ENCODE measurements at places on chromosomes 12 and 14.
A peak's percentile ranks its signal among the peaks of the same experiment; 100 is the strongest.

GRCh38 chr12:29980304-29980703 lies 196.6 kb upstream of the TMTC1 start:
- no peak for DNase-seq

DNA sequence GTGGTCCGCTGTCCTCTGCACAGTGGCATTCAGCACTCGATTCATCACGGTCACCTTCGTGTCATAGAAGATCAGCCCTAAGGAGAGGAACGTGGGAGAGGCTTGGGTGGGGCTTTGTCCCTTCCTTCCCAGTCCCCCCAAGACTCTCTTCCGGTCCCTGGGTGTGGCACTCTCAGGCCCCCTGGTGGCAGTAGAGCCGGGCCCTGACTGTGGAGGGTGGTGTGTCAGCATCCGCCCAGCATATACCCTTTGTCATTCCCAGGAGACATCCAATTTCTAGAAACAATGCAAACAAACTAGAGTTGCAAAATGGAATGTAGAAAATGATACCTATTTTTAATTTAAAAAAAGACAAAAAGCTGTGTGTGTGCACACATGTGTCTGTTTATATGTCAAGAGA lies 45.0 kb downstream of the TRAFD1 start:
- peak; percentile 65 for DNase-seq

DNA sequence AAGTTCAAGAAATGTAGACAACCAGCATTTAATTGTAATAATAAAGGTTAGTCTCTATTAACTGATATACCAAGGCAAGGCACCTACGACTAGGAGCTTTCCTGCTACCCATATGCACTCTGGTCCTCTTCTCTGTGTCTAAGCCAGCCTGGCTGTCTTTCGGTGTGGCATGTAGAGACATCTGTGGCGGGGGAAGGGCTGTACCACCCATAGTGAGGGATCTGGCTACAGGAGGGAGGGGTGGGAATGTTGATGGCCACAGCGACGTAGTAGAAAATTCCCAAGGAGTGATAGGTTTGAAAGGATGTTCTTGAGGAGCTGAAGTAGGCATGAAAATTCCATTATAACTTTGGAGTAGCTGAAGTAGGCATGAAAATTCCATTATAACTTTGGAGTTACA lies 344.2 kb downstream of the ATP23 start:
- no peak for DNase-seq

GRCh38 chr12:69024413-69024812 lies 91.4 kb upstream of the CPM start:
- no peak for DNase-seq

DNA sequence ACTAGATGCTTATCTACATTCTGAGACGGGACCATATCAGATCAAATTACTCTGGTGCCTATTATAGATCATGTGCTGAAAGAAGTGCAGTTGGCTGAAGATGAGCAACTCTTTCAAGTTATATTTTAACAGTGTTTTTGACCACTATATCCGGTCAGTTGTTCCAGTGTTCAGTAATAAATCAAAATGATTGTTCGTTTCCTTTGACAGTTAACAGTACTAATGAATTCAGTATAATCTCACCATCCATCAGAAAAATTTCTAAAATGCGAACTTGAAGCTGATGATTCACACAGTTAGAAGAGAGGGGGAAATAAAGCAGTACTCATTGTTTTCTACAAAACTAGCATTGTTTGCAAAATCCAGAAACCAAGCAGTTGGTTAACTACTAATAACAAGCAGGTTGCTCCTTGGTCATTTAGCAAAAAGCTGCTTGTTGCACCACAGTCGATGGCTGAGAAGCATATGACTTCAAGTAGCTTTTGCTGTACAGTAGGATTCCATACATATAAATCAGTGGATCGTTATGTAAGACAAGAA lies 2.3 kb downstream of the RPS6KA5 start:
- no peak for DNase-seq

GRCh38 chr14:94691660-94692034 lies 78.3 kb downstream of the GSC start:
- DNase-seq = no peak

All from GM13976 (cell line).